ENCODE measurements at places on chromosomes 13 and 19.

DNA sequence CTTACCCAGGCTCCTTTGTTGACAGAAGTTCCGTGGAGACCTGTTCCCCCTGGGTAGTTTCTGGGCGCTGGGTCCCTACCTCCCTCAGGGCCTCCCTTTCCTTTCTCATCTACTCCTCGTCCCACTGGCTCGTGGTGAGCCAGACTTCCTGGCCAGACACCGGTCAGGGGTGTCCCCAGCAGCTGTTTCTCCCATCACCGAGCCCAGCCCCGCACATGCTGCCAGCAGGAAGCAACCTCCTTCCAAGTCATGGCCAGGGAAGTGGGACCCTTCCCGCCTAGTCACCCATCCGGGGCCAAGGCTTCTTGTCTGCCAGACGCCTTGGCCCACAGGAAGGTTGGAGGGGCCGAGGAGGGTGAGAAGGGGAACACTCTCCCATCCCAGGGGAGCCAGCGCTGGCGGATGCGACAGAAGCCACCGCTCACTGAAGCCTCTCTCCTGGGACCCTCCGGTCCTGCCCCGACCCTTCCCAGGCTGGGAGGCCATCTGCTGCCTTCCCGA is 5.7 kb downstream of the PAK4 start:
- no peak for DNase-seq

DNA sequence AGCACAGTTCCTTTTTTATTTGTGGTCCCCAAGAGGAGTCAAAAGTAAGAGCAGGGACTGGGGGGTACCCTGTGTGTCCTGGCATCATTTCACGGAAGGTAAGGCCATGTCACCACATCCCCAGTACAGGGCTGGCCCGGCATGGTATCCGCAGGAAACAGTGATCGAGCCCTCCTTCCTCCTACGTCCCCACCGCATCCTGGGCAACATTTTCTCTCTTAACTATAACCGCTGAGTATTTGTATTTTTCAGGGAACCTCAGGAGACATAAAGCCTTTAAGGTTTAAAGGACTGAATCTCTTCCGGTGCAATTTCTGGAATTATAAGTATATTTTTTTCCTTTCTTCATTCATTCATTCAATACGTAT is 13.6 kb upstream of the LATS2 start:
- peak; percentile 64 for DNase-seq

GRCh38 chr19:11745869-11746268 is 7.1 kb upstream of the ZNF823 start:
- no peak for DNase-seq

DNA sequence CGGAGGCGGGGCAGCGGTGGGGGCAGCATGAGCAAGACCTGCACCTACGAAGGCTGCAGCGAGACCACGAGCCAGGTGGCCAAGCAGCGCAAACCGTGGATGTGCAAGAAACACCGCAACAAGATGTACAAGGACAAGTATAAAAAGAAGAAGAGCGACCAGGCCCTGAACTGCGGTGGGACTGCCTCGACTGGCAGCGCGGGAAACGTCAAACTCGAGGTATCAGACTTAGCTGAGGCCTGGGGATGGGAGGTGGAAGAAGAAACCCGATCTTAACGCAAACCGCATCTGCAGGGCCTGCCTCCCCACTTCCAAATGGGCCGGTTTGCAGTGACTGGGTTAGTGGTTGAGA is 693 bp downstream of the RFXAP start:
- DNase-seq = peak; percentile 54

- no peak for DNase-seq
These were observed 9.0 kb downstream of the RELB start for GRCh38 chr19:45010306-45010705.

GRCh38 chr13:54953786-54954185 is 1925.2 kb downstream of the OLFM4 start:
- peak; percentile 53 for DNase-seq
